Activated CD4-positive, alpha-beta T cell treated with anti-CD3 and anti-CD28 coated beads for 24 hours (primary cell): ENCODE measurements at places on chromosomes 1 and 21.

- DNase-seq = no peak
Measured at GRCh38 chr1:115469703-115470476, 131.8 kb upstream of the NGF start.

DNA sequence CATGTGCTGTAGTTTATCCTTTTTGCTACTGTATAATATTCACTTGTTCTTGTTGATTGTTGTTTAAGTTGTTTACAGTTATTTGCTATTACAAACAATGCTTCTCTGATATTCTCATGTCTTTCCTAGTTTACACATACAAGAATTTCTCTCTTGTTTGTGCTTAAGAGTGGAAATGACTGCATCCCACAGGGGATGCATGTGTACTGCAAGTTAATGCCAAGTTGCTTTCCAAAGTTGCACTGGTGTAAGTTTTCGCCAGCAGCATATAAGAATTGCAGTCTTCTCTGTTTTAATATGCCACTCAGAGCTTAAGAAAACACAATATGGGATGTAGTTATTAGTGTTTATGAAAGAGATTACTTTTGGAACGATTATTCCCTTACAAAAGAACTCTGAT lies 97.7 kb downstream of the NEK7 start:
- no peak for DNase-seq

DNA sequence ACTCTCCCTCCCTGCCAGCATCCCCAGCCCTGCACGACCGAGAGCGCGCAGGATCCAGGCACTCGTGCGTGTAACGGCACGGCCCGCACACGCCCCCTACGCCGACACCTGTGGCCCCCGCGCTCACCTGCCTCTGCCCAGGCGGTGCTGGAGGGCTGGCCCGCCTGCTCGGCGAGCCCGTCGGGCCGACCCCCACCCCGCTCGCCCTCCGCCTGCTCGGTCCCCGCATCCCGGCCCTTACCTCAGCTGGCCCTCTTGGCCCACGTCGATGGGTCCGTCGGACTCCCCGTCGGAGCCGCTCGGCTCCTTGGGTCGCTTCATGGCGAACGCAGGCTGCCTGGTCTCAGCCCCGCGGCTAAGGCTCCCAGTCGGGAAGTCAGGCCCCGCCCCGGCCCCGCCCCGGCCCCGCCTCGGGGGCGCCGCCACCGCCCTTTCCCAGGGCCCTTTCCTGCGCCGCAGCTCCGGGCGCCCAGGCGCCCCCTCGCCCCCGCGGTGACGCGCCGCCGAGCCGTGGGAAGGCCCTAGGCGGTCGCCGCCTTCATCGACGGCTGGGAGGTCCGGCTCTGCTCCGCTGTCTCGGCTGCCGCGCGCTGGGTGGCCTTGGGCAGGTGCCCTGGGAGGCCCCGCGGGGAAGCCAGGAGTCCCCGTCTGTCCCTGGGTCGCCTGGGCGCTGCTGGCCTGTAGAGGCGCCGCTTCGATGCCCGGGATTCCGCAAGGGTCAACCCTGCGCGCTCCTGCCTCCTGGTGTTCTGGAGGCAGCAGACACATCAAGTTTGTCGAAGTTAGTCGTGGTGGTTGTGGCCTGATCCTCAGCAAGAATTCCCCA lies at the start of gene HEYL:
Gene HEYL, minus strand, starts transcription at position 339 of the 826 bp plus-strand sequence. Its CDS starts 18 bp downstream, at position 321.
- peak; percentile 68 for DNase-seq

DNA sequence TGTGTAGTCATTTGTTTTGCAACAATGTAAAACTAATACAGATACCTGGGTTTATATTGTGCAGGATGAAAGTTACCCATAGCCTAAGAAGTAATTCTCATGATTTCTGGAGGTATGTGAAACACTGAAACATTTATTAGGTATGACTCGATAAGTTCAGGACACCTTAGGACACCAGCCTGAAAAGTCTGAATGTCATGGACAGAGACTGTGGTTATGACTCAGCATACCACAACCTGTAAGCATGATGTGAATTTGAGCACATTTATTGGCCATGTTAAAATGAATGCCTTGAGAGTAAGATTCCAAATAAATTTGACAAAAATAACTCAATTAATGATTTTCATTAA lies 1471.7 kb upstream of the B3GALT2 start:
- no peak for DNase-seq

DNA sequence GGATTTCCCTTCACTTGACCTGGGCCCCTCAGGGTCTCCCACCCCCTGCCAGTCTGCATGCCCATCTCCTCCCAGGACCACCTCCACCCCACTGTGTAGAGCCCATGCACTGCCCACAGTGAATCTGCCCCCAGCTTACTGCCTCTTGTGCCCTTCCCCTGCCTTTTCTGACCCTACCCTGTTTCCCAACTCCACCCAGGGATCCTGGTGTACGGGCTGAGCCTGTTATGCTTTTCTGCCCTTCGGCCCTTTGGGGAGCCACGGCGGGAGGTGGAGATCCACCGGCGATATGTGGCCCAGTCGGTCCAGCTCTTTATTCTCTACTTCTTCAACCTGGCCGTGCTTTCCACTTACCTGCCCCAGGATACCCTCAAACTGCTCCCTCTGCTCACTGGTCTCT lies 1.9 kb downstream of the TMEM79 start:
- no peak for DNase-seq

- no peak for DNase-seq
Measured at GRCh38 chr1:110360431-110360830, 21.3 kb downstream of the RBM15 start.

- no peak for DNase-seq
Measured at GRCh38 chr1:197595304-197595904, 179.9 kb downstream of the DENND1B start.

GRCh38 chr1:16093611-16094010 lies 20.2 kb upstream of the FAM131C start:
- no peak for DNase-seq

GRCh38 chr1:18178111-18178510 lies 70.5 kb downstream of the IGSF21 start:
- no peak for DNase-seq

DNA sequence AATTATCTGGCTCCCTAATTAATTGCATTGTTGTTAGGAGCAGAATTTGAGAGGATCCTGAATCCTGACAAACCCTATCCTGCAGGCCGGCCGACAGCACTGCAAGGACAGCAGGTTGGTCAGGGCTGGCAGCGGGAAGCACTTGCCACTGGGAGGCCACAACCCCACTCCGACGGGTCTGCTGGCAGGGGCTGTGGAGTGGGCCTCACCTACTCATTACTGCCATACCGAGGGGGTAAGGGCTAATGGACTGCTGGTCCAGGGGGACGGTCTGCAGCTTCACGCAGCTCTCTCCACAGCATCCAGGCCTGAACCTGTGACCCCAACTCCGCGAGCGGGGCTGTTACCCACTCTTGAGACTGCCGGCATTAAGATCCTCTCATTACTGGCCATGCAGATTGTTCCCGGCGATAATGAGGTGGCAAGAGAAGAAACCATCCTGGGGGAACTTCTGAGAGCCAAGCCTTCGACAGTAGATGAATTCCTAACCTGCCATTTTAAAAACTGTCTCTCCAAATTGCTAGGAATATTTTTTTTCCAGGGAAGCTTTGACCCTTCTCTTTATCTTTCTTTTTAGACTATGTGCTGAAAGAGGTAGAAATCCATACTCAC lies 501.3 kb downstream of the OMA1 start:
- no peak for DNase-seq

GRCh38 chr1:54459140-54459539 lies 52.9 kb upstream of the SSBP3 start:
- no peak for DNase-seq

- no peak for DNase-seq
Measured at GRCh38 chr1:69765951-69766350, 198.2 kb downstream of the LRRC7 start.

GRCh38 chr21:33984021-33984481 lies 68.4 kb upstream of the ATP5PO start:
- no peak for DNase-seq

DNA sequence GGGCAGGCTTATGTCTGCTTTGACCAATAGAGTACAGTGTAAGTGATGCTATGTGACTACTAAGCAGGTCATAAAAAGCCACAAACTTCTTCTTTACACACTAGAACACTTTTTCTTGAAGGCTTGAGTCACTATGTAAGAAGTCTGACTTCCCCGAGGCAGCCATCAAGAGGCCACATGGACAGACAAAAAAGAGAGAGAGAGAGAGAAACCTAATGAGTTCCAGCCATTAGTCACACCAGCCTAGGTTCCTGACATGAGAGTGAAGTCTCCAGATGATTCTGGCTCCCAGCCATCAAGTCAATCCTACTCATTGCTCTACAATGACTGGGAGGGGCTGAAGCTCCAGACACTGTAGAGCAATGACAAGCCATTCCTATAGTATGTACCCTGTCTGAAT lies 101.4 kb downstream of the LHX9 start:
- no peak for DNase-seq

DNA sequence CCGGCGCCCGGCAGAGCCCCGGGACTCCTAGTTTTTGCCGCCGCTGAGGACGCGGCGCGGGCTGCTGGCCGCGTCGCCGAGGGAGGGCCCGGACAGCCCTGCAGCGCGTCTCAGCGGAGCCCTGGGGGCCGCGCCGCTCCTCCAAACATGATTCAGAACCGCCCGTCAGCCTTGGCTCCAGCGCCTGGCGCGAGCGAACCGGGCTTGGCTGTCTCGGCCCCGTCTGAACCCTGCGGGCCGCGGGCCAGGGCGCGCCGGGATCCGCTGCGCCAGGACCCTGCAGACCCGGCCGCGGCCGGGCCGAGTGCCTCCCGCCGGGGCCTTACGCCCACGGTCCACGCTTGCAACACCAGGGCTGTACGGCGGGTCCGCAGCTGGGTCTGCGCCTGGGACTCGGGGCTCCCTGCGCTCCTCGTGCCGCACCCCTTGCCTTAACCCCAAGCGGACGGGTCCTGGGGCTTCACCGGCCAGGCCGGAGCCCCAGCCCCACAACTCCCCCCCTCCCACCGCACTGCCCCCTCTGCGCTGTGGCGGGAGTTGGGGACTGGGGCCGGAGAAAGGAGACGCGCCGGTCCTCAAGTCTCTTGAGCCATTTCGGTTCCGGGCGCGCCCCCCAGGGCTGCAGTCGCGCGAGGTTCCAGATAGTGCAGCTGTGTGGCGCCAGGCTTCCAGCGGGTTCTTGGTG lies 48.4 kb upstream of the CD34 start:
- no peak for DNase-seq

GRCh38 chr1:2980073-2980791 lies 41.0 kb upstream of the ACTRT2 start:
- DNase-seq = no peak

DNA sequence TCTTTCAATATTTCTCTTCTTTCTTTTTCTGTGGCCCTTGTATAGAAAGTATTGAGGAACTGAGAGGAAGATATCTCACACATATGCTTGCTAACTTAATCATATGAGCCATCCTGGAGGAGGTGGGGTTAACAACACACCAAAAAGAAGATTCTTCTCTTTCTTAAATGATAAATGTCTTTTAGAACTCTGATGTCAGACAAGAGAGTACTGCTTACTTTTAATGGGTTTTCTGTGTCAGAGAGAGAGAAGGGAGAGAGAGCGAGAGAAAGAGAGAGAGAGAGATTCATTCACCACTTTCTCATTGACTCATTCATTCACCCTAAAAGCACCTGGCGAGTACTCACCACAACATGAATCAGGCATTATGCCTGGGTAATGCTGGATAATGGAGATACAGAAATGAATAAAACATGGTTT lies 250.3 kb upstream of the SGIP1 start:
- DNase-seq = no peak

- DNase-seq = no peak
Measured at GRCh38 chr1:65792669-65793358, at the start of gene PDE4B. Gene PDE4B (plus strand): TSS chr1:65792895.

DNA sequence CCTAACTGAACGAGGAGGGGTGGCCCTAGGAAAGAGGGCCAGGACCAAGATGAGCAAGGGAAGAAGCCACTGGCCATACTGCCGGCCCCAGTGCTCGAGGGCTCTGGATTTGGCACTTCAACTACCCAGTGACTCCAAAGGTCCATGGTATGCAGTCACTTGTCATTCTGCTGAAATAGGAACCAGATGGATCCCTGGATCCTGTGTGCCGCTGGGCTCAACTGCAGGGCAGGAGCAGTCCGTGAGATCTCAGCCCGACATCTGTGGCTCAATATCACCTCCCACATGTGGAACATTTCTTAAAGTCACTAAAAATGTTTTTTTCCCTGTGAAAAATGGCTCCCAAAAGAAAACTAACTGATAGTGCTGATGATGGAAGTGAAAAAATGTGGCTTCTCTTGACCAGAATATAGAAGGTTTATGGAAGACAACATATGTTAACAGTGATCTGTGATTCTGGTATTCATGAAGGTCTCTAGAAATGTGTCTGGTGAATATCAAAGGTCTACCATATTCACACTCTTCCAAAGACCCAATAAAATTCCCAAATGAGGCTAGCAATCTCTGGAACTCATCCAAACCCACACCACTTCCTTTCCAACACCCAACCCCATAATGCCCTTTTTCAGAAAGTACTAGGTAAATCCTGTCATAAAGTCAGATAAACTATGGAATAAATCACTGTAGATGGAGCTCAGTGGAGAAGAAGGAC lies 24.1 kb downstream of the PAFAH2 start:
- no peak for DNase-seq

GRCh38 chr21:28308516-28308915 lies 684.2 kb downstream of the LTN1 start:
- no peak for DNase-seq

DNA sequence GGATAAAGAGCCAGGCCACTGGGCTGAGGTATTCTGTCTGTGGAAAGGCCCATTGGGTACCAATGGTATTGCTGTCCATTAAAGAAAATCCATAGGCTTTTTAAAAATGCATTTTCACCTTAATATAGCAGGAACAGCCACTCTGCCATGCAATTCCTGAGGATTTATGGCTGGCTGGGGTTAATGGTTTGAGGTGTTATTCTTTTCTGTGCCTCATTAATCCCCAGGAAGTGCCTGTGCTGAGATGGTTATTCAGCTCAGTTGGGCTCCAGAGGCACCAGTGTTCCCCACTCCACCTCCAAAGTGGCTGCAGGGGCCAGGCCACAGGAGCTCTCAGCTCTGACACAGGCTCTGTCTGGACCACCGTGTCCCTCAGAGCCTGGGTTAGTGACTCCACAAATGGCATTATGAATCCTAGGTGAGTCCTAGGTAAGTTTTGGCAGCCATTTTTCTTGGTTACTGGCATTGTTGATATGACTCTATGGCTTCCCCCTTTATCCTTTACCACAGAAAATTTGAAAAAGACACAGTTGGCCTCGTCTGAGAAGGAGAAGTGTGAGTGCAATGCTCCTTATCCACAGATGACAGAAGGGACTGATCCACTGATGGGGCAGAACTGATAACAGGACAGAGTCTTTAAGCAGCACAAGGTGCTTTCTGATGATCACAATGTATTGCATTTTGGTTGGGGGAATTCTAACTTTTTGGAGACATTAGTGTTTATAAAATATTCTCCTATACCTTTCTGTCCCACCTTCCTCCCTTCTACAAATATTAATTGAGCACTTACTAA lies 2.2 kb upstream of the PAPPA2 start:
- no peak for DNase-seq
